Progenitor cell of endocrine pancreas (in vitro differentiated cells): ENCODE measurements at places on chromosomes 3 and 15.

- DNase-seq, result peak; percentile 76
Observed at GRCh38 chr3:50542177-50543034, 25.1 kb downstream of the C3orf18 start.

DNA sequence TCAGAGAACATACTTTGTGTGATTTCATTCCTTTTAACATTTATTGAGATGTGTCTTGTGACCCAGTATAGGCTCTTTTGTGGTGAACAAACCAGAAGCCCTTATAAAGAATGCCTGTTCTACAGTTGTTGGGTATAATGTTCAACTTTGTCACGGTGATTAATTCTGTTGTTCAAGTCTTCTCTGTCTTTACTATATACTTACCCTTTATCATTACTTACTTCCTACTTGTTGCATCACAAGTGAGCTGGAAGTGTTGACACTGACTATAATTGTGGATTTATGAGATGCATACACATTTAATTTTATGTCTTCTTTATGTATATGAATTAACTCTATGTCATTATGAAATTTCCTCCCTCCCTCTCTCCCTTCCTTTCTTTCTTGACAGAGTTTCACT is 59.7 kb upstream of the TBL1XR1 start:
- DNase-seq, result no peak

DNA sequence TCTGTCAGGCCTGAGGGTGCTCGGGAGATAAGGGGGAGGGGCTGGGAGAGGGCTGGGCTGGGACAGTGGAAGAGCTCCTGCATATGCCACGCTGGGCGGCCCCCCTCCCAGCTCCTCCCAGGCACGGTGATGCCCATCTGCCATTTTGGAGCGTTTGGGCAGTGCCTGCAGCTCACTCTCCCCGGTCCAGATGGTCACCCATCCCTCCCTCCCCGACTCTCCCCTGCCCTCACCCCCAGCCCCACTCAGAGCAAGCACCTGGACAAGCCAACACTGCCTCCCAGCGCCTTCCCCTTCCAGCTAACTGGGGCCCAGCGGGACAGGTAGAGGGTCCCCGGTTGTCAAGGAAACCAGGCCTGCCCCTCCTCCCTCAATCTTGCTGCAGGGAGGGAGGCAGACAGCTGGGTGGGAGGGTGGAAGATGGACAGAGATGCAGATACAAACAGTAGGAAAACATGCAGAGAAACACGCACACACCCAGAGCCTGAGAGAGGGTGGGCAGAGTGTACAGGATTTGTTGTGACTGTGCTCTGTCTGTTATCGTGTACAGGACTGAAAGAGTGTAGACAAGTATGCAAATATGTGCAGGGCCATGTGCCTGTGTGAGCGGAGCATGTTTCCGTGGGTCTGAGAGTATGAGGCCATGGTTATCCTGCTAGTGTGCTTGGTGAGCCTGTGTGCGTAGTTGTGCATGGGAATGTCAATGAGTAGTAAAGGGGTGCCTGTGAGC is 17.5 kb upstream of the CORO2B start:
- no peak for DNase-seq

DNA sequence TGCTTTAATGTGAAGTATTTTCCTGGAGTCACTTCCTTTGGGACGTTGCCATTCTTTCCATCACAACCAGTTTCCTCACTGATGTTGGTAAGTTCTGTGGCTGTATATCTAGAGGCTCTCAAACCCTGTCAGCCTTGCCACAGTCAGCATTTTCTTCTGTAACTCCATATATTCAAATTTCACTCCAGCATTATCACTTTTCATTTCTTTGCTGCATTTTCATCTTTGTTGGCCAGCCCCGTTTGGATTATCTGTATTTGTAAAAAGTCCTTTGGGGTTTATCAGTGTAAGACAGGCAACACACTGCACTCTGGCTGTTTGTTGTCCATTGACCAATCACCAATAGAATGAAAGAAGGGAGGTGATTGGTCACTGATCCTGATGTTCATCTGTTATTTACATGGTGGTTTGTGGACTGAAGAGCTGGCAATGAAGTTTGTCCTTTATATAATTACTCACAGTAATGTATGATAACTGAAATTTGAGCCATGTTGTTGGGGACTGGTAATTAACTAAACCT is 20.3 kb downstream of the GMPS start:
- no peak for DNase-seq

DNA sequence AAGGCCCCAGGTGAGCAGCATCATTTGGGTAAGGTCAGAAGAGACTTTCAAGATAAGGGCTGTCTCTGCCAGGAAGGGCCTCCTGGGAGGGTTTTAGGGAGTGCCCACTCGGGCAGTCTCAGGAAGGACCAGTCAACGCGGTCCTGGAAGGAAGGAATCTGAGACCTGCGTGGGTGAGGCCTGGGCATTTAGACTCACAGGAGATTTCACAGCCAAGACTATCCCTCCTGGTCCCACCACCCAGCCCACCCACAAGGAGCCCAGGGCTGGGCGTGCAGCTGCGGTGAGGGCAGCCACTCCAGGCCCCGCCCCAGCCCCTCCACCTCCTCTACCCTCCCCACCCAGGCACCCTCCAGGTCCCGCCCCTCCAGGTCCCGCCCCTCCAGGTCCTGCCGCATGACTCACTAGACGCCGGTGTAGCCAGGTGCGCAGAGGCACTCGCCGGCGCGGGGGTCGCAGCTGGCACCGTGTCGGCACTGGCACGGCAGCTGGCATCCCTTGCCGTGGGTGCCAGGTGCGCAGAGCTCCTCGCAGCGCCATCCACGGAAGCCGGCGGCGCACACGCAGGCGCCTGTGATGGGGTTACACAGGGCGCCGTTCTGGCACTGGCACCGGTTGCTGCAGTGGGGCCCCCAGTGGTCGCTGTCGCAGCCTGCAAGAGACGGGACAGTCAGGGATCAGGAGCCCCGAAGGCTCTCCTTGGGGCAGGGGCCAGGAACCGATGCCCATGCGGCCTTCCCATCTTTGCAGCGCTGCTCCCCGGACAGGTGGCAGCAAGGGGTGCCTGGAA is 112.7 kb downstream of the RAB11A start:
- peak; percentile 52 for DNase-seq

DNA sequence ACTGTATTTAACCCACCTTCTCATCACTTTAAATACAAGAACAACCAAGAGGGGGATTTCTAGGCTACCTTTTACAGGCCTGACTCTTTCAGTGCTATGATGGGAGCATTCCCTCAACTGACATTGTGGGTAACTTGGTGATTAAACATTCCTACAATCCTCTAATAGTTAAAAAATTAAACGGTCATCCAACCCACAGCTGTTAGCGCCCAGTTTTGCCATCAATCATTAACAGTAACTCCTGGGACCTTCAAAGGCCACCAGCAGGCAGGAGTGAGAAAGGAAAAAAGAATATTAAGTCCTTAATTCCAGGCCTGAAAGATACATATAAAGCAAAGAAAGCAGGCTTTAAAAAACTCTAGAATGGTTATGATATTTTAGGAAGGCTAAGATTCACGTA is 512.1 kb downstream of the MAGI1 start:
- no peak for DNase-seq

GRCh38 chr15:57384816-57385215 is 8.5 kb downstream of the CGNL1 start:
- no peak for DNase-seq

DNA sequence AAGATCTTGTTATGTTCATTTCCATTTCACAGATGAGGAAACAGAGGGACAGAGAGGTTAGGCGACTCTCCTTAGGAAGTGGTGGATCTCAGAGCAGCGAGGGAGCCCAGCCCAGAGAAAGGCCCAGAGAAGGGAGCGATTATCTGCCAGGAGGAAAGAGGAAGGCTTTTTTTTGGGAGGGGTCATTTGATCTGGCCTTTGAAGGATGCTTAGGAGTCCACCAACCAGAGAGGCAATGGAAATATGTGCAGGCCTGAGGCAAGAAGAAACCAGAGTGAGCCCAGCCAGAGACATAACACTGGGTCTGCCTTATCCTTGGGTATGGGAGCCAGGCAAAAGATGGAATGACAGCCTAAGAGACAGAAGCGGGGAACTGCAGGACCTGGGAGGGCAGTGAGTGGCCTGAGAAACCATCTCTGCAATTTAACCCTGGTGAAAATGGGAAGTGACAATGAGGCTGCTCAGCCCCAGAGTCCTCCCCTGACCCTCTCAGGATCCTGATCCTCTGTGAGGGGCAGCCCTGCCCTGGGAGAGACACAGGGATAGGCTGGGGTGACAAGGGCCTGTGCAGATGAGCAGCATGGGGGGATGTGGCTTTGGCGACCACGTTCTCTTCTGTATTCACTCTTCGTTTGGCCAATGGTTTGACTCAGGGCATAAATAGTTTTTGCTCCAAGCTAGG is 163.2 kb downstream of the WNT7A start:
- peak; percentile 6 for DNase-seq

DNA sequence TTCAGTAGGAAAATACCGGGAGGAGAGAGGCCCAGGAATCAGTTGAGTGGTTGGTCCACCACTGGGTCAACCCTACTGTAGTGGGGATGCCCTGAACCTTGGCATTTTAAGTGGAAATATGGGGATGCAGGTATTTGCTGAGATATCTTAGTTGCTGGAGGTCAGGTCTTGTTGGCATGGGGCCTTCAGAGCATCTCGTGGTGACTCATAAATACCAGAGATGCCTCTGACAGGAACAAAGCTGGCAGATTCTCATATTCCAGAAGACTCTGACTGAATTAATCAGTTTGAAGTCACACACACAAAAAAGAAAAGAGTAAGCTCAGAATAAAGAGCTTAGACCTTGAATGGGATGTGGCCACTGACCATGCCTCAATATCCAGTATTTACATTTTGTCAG is 91.6 kb downstream of the CACNA2D3 start:
- DNase-seq, result no peak

GRCh38 chr3:133948131-133948810 is 52.6 kb upstream of the RAB6B start:
- no peak for DNase-seq

GRCh38 chr15:76976572-76977270 is 18.2 kb upstream of the PSTPIP1 start:
- no peak for DNase-seq

DNA sequence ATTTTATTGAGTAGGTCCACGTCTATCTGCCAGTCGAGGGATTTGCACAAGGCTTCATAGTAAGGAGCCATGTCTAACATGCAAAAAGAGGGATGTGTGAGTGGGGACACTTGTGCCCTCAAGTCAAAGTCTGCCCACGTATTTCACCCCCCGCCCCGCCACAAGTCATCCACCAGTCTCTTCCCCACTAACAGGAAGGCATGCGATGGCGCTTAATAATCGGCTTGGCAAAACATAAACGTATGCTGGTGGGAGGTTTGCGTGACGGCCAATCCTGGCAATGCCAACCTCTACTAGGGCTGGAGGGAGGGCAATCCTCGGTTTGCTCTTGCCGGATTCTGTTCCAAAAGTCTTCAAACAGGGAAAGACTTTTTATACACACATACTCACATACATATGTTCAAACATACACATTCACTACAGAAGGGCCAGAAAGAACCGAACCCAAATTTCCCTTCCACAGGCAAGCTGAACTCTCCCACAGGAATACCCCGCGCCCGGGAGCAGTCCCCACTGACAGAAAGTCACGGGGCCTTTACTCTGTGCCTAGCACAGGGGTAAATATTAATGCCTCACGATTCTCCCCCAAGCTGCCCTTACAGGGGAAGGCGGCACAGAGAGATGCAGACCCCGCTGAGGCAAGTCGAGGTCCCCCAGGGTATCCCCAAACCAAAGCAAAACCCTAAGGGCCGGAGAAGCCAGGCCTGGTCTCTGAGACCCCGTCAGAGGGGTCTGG is 675 bp downstream of the PSMD6 start:
- DNase-seq, result no peak

- no peak for DNase-seq
Observed at GRCh38 chr3:49388289-49388820, 23.4 kb downstream of the RHOA start.

GRCh38 chr3:127674101-127674721 is 1.5 kb downstream of the ABTB1 start:
- no peak for DNase-seq

GRCh38 chr3:72492240-72492639 is 356.0 kb downstream of the SHQ1 start:
- DNase-seq, result no peak

GRCh38 chr3:52053307-52054304 is 2.8 kb downstream of the DUSP7 start:
- no peak for DNase-seq

DNA sequence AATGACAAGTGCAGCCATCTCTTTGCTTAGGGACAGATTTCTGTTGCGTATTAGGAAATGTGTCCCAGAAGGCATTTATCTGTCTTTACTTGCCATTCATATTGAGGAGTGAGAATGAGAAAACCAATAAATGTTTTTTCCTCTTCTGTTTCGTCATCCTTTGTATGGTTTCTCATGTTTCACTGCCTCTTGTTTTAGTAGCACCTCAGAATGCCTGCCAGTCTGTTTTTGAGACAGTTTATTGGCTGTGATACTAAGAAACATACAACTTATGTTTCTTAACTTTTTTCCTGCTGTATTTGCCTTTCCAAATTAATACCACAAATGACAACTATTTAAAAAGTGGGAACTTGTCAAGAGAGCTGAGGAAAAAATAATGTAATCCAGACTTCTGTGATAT is 390.2 kb upstream of the GOLIM4 start:
- DNase-seq, result no peak

DNA sequence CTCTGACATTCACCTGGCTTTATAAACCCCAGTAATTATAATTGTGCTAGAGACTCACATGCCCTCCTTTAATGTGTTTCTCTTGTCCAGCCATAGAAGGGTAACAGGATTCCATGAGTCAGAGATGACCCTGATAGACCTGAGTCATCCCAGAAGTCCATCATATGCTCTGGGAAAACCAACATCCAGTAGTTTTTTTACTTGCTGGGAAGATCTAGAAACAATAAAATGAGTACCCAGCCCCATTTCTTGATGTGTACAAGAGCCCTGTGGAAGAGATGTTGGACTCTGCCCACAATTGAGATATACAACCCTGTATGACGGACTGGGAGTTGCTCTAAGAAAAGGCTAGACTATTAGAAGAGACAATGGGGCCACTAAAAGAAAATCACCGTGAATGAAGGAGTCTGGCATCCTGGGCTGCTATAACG is 22.4 kb upstream of the THUMPD3 start:
- DNase-seq, result no peak

DNA sequence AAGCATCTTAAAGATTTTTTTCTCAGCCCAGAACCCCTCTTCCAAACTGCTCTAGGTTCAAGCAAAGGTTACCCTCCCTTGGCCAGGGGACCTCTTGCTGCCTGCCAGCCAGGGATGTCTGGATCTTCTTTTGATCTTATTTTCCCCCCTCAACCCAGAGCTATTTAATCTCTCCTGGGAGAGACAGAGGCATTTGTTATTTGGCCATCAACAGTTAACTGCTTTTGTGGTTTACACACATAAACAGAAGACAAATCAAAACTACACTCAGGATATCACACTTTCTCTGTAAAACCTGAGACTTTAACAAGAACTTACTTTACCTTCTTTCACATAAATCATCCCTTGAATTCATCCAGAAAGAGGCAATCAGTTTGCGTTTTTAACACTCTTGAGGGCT is 272.5 kb downstream of the THSD4 start:
- DNase-seq, result no peak

- DNase-seq, result peak; percentile 15
Observed at GRCh38 chr15:25863111-25863967, at the start of gene ATP10A. ATP10A (minus strand) TSS chr15:25863327; CDS start chr15:25863096, 231 bp downstream.

- DNase-seq, result no peak
Observed at GRCh38 chr3:52524752-52525679, 8.6 kb downstream of the NT5DC2 start.

GRCh38 chr3:165553371-165553770 is 283.9 kb downstream of the BCHE start:
- DNase-seq, result no peak
